ENCODE measurements at places on chromosomes 3 and 15.

- DNase-seq, result no peak
These were observed 37.6 kb downstream of the LRRN1 start for GRCh38 chr3:3836845-3837244.

GRCh38 chr15:89090791-89091626 lies 2.8 kb downstream of the ABHD2 start:
- no peak for DNase-seq

DNA sequence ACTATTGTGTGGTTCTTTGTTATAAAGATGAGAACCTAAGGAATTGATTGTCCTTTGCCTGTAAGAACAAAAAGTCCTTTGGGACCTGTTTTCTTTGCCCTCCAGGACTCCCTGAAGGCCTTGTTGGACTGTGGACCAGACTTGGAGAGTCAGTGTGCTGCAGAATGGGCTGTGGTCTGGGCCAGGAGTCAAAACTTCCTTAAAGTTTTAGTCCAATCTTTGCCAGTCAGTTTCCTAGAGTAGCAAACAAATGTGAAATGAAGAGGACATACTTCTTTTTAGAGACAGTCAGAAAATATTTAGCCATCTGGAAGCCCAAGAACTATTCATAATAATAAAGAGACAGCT lies 45.4 kb downstream of the PDE8A start:
- DNase-seq, result no peak

- DNase-seq, result no peak
These were observed 59.6 kb downstream of the ABTB1 start for GRCh38 chr3:127732303-127732702.
